ENCODE measurements at places on chromosomes 16 and 17.

DNA sequence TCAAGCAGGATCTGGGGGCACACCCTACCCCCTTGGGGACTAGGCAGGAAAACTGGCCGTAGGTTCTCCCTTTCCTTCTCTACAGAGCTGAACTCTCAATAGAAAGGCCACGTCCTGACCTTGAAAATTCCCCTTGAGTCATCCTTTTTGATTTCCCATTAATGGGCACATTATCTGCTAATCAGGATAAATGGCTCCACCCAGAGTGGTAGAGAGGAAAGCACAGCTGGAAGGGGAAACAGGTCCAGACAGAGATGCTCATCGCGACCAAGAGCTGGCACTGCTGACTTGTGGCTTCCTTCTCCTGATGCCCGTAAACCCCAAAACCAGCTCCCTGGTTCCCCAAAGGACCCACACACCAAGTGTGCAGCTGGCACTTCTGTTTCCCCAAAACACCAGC lies 206.5 kb upstream of the CDH5 start:
- DNase-seq = no peak

- DNase-seq = no peak
Measured at GRCh38 chr16:85098565-85098964, 13.7 kb downstream of the CIBAR2 start.

DNA sequence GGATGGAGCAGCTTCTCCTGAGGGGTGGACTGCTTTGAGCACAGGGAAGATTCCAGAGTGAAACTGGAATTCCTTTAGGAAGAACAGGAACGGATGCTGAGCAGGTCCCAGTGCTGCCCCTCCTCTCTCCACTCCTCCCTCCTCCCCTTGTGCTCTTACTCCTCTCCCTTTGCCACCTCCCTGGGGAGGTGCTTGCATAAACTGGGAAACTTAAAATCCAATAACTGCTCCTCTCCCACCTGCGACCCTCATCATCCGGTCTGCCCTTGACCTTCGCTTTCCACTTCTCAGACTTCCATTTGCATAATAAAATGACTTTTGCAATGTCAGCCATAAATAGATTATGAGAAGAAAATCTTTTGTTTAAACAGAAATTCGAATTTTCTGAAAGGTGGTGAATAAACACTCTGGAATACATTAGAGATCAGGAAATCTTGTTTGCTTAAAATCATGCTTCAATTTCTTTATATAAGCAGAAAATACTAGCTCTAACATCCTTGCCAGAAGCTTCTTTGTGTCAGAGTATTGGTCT lies 23.7 kb downstream of the HSBP1 start:
- DNase-seq = no peak

GRCh38 chr16:278863-279366 lies 1.5 kb upstream of the ARHGDIG start:
- no peak for DNase-seq

- DNase-seq = no peak
Measured at GRCh38 chr17:50461550-50462132, 7.0 kb downstream of the CHAD start.

GRCh38 chr17:49990331-49990730 lies 4.7 kb downstream of the DLX3 start:
- DNase-seq = no peak

DNA sequence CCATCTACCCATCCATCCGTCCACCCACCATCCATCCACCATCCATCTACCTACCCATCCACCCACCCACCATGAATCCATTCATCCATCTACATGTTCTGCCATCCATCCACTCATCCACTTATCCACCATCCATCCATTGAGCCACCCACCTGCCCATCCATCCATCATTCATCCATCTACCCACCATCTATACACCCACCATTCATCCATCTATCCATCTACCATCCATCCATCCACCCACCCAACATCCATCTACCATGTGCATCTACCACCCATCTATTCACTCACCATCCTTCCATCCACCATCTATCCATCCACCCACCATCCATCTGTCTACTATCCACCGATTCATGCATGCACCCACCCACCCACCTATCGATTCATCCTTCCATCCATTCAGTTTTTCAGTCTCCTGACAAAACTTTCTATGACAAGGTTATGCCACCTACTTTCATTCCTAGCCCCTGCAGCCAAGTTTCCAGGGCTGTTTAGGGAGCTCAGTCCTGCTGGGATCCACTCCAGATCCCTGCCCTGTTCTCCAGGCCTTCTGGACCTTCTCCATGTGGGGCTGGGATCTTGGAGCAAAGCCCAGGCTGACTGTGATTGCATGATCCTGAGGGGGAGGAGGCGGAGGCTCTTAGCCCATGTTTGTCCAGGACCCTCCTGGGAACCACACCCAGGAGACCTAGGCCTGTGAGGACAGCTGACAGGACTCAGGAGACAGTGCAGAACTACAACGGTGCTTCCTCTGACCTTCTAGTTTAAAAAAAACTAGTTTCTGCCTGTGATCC lies 27.4 kb downstream of the BCO1 start:
- DNase-seq = no peak

- DNase-seq = no peak
Measured at GRCh38 chr16:67708368-67708771, 10.7 kb downstream of the GFOD2 start.

GRCh38 chr17:1096215-1096614 lies 83.6 kb downstream of the ABR start:
- no peak for DNase-seq

GRCh38 chr16:69084289-69084688 lies 21.2 kb upstream of the HAS3 start:
- no peak for DNase-seq

DNA sequence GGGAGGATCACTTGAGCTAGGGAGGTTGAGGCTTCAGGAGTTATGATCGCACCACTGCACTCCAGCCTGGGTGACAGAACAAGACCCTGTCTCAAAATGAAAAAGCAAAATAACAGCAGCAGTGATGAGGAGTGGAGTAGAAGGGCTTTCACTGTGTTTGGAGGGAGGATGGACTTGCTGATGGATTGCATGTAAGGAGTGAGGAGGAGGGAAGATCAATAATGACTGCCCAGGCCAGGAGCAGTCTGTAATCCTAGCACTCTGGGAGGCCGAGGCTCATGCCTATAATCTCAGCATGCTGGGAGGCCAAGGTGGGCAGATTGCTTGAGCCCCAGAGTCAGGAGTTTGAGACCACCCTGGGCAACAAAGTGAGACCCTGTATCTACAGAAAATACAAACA lies 14.8 kb upstream of the CNEP1R1 start:
- DNase-seq = no peak

GRCh38 chr16:86925067-86925791 lies 346.9 kb downstream of the FOXL1 start:
- DNase-seq = no peak

DNA sequence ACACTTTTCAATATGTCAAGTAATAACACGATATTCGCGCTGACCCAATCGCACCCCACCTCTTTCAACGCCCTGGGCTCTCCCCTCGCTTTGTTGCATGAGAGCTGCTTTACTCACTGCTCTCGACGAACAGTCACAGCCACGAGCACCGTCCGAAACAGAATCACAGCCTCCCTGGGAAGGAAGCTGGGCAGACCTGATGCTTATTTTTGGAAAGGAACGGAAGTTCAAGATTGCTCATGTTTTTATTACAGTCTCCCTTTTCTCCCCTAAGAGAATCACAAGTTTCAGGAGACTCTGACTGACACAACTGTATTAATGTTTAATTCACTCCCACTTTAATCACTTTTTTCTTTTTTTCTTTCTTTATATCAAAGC lies 67.8 kb downstream of the ANKRD11 start:
- DNase-seq = no peak

DNA sequence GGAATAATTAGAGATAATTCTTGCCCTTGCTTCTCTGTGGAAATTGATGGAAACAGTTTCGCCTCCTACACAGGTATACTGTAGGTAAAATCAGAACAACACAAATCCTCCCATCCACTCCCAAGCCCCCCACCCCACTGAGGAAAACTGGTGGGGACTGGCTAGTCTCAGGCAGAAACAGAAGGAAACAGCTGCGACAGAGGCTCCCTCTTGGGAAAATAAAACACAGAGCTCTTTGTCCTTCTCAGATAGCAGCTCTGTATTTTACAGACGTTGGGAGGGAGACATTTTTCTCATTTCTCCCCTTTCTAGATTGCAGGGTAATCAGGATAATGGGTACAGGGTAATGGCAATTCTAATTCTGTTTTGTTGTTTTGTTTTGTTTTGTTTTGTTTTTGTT lies 1.1 kb downstream of the SLFN13 start:
- DNase-seq = no peak

DNA sequence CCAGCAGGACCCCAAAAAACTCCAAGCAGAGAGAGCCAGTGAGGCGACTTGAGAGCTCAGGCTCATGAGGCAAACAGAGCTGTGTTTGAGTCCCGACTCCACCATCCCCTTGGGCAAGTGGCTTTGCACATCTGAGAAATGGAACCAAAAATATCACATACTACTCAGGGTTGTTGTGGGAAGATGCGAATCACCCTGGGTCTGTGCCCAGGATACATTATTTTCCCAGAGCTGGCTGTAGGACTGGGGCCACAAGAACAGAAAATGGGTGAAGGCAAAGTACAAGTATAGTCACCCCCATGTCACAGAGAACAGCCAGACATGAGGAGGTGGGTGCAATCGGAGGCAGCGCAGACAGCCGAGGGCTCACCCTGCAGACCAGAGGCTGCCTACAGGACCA lies 127.3 kb downstream of the GAS7 start:
- DNase-seq = no peak

DNA sequence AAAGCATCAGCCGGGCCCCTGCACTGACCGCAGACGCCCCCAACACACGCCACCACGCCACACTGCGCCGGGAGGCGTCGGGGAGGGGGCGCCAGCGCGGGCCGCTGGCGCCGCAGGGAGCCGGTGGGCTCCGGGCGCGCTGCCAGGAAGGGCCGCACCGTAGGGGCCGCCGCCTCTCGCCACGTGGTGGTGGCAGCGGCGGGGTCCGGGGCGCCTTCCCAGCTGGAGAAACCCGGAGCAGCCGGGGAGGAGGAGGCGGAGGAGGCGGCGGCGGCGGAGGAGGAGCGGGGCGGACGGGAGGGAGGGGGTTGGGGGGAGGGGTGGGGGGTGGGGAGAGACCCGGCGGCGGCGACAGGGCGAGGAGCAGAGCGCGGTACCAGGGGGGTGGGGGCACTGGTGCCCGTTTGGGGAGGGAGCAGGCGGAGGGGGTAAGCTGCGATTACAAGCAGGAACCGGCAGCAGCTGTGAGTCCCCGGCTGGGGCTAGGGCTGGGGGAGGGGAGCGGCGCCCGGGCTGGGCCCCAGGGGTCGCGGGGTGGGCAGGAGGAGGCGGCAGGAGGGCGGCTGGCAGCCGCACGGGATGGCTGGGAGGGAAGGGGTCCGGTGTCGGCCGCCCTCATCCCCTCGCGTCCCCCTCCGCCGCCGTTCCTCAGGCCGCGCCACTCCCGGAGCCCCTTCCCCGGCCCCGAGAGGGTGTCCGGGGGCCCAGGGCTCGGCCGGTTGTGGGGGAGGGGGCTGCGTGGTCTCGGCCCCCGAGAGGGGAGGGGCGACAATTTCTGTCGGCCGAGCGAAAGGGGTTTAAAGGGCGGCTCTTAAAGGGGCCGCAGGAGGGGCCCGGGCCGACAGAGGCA lies at the start of gene TBKBP1:
Gene TBKBP1, plus strand, starts transcription at position 431 of the 850 bp plus-strand sequence. CDS start 1,952 bp downstream, outside the sequence.
- no peak for DNase-seq

GRCh38 chr17:37187262-37187661 lies 188.5 kb upstream of the C17orf78 start:
- no peak for DNase-seq

- no peak for DNase-seq
Measured at GRCh38 chr16:4058386-4058785, 57.9 kb downstream of the ADCY9 start.

- DNase-seq = no peak
Measured at GRCh38 chr16:20948444-20948843, 47.9 kb downstream of the LYRM1 start.

DNA sequence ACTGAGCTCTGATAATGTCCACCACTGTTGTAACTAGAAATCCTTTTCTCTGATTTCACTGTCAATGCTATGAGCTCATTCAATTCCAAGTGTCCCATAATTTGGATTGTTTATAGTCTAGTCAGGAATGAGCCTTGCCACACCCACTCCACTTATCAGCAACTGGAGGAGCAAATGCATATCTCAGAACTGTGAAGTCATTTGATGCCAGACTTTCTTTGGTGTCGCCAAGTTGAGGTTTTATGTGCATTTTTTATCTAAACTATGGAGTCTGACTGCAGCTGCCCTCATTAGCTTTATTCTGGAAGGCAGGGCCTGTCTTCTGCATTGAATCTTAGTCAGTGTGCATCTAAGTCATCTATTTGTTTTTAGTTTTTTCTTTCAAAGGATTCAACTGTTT lies 361.3 kb downstream of the PMP22 start:
- DNase-seq = no peak

DNA sequence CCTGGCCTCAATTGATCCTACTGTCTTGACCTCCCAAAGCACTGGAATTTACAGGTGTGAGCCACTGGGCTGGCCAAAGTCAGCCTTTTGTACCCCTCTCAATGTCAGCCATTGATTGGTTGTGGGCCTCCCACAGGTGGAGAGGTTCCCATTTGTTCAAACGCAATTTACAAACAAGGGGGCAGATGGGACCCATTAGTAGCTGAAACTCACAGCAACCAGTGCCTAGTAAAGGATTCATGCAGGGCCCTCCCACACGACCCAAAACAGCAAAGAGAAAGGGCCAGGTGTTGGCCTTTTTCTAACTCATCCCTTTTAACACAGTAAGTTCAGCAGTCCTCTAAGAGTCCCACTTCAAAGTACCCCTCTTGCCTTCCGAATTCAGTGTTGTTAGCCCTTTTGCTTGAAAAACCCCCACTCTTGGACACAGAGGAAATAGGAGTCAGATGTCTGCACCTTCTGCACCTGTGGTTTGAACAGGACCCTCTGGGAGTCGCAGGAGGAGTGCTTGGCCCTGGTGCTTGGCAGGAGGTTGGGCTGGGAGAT lies 89.2 kb downstream of the PITPNC1 start:
- DNase-seq = no peak

DNA sequence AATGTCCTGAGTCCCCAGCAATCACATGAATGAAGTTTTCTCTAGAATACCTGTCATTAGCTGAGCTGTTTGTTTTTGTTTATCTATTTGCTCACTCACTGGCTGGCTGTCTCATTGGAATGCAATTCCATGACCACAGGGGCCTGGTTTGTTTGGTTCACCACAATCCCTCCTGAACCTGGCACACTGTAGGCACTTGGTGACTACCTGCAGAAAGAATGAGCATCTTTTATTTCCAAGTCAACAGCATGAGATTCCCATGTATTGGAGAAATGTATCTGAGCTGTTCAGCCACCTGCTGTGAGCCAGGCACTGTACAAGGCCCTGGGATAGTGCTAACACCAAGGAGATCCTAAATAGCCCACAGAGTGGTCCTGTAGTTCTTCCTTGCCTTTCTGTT lies 345.1 kb downstream of the XYLT1 start:
- DNase-seq = no peak

GRCh38 chr16:58464047-58464915 lies 35.7 kb upstream of the NDRG4 start:
- DNase-seq = no peak

Measured in occipital lobe (tissue), 3 donors.